Stimulated activated CD4-positive, alpha-beta T cell treated with anti-CD3 and anti-CD28 coated beads, Interleukin-1b, Interleukin-23, amount 100 ng/mL, for 1 hour (primary cell): ENCODE measurements at places on chromosomes 7 and 10.

- no peak for DNase-seq
Measured at GRCh38 chr10:86500846-86501245, 20.7 kb downstream of the WAPL start.

- no peak for DNase-seq
Measured at GRCh38 chr10:9311702-9312499, 1257.4 kb downstream of the GATA3 start.

DNA sequence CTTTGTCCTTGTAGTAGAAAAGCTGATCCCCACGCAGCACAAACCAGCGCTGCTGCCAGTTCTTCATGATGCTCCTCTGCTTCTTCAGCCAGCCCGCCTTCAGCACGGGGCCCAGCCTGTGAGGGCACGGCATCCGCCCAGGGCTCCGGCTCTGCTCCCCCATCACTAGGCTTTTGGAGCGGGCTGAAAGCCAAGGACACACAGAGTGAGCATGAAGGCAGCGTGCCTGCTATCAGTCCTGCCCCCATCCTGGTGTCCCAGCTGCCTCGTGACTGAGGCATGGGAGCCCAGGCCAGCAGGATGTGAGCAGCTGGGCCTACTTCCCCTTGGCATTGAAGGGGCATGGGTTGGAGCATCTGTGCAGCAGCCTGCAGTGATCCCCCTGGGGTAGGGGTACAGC lies 21.9 kb downstream of the ARHGAP22 start:
- DNase-seq, result no peak

- no peak for DNase-seq
Measured at GRCh38 chr10:43287056-43288007, 20.5 kb upstream of the RASGEF1A start.

- no peak for DNase-seq
Measured at GRCh38 chr10:19847321-19847720, 31.1 kb downstream of the PLXDC2 start.

GRCh38 chr7:120320218-120320961 lies 47.4 kb downstream of the KCND2 start:
- no peak for DNase-seq

DNA sequence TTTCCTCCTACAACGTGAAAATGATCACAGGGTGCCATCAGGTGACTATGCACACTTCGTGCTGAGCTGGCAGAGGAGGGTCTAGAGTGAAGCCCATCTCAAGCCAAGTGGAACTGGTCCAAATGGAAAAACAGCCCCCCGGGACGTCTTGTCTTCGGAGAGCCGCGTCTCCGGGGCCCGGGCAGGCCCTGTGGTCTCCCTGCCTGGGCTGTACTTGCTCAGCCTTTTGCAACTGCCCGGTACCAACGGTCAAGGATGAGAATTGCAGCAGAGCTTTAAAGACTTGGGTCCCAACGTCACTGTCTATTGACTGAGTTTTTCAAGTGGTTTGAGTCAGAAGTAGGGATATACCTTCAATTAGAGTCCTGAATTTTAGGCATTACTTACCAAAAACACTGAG lies 315.5 kb downstream of the PTPRN2 start:
- no peak for DNase-seq

DNA sequence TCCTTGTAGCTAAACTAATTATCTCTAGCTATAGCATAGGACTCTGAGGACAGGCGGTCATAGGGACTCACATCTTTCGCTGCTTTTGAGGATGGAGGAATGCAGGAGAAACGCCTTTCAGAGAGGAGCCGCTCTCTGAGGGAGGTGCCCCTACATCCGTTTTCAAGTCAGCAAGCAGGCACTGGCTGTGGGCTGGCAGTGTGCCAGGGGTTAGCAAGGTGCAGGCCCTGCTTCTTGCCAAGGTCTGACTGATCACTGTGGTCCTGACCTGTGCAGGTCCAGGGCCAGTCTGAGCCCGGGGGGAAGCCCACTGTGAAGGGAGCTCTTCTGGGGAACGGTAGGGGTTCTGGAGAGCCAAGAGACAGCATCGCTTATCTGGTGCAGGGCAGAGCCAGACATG lies 89.4 kb downstream of the SH3PXD2A start:
- DNase-seq, result peak; percentile 66
